ENCODE measurements at places on chromosomes 2 and 18. TPM values are rescaled to one million over a fixed set of nuclear protein-coding genes. Genes with fewer than 3 reads are reported as not detected.

RGPD3 gene
- 0.33 TPM for total RNA-seq

LOXHD1 gene
- not detected for total RNA-seq

CFC1 gene
- total RNA-seq, result not detected

DNER gene
- not detected for total RNA-seq

LRP2 gene
- not detected for total RNA-seq

ACMSD gene
- total RNA-seq, result not detected

VAMP8 gene
- total RNA-seq, result 71.2 TPM

ALLC gene
- total RNA-seq, result not detected

WNT10A gene
- total RNA-seq, result 1.4 TPM

MATN3 gene
- not detected for total RNA-seq

DTNA gene
- 0.24 TPM for total RNA-seq

ASIC4 gene
- not detected for total RNA-seq

SLC5A7 gene
- not detected for total RNA-seq

ATOH8 gene
- not detected for total RNA-seq

TYMS gene
- 64.4 TPM for total RNA-seq

POTEE gene
- total RNA-seq, result 0.18 TPM

ANKRD36C gene
- total RNA-seq, result 20.6 TPM

ZNF892 gene
- total RNA-seq, result 2.6 TPM

INPP5D gene
- total RNA-seq, result 31.7 TPM

SCN7A gene
- 0.05 TPM for total RNA-seq

MYO3B gene
- 0.08 TPM for total RNA-seq

KCNG2 gene
- total RNA-seq, result not detected

TLX2 gene
- not detected for total RNA-seq

LRRTM4 gene
- total RNA-seq, result not detected

MAL gene
- total RNA-seq, result 6.1 TPM

FTCDNL1 gene
- 2.3 TPM for total RNA-seq

MRO gene
- total RNA-seq, result not detected

ADRA2B gene
- 0.57 TPM for total RNA-seq

SLC9A4 gene
- total RNA-seq, result not detected

SEPTIN10 gene
- total RNA-seq, result 1.3 TPM

RNF125 gene
- total RNA-seq, result 29.3 TPM

IAH1 gene
- total RNA-seq, result 40.3 TPM

ASB18 gene
- total RNA-seq, result not detected

CPLX4 gene
- total RNA-seq, result not detected

APCDD1 gene
- total RNA-seq, result 0.21 TPM

MERTK gene
- total RNA-seq, result 0.87 TPM

FBXO48 gene
- 0.43 TPM for total RNA-seq

FAM124B gene
- not detected for total RNA-seq

PROC gene
- total RNA-seq, result not detected

IL1F10 gene
- total RNA-seq, result not detected

UGP2 gene
- total RNA-seq, result 47.7 TPM

DIPK1C gene
- total RNA-seq, result not detected

CFAP65 gene
- total RNA-seq, result not detected

TMEM182 gene
- total RNA-seq, result 4.8 TPM
